SJCRH30 (cell line): ENCODE measurements at places on chromosomes 12 and 14.
A peak's percentile ranks its signal among the peaks of the same experiment; 100 is the strongest.

DNA sequence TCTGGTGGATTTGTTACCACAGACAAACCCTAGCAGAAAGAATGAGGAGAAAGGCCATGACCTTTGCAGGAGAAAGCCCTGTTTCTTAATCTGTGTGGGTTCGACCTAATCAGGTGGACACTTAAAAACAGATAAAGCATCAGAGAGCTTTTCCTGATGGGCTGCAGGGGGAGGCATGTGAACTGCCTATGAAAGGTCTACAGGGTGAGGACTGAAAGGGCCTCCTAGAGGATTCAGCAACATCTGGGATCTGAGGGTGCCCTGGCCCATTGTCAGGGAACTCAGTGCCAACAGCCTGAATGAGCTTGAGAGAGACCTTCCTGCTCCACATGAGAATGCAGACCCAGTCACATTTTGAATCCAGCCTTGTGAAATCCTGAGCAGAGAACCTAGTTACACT is 178.8 kb upstream of the DDHD1 start:
- DNase-seq: no peak

DNA sequence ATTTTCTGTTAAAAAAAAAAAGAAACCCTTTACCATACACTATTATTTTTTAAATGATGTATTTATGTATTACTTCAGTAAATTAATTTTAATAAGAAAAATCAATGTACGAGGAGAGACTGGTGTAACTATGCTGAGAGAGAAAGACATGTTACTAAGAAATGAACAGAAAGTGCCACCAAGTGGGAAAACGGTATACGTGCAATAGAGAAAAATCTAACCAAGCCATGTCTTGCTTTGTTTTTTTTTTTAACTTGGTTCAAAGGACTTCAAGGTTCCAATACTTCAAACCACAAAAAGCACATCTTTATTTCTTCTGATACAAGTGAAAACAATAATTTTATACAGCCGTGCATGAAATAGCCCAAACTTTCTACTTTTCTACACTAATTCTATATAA is 22.9 kb downstream of the NDUFA12 start:
- peak; percentile 8 for DNase-seq

- no peak for DNase-seq
These were observed 85.2 kb downstream of the CAND1 start for GRCh38 chr12:67354322-67354721.

GRCh38 chr12:127282786-127283565 is 984.0 kb upstream of the TMEM132C start:
- DNase-seq: no peak

- no peak for DNase-seq
These were observed 206.5 kb downstream of the SLC41A2 start for GRCh38 chr12:104751594-104751993.

DNA sequence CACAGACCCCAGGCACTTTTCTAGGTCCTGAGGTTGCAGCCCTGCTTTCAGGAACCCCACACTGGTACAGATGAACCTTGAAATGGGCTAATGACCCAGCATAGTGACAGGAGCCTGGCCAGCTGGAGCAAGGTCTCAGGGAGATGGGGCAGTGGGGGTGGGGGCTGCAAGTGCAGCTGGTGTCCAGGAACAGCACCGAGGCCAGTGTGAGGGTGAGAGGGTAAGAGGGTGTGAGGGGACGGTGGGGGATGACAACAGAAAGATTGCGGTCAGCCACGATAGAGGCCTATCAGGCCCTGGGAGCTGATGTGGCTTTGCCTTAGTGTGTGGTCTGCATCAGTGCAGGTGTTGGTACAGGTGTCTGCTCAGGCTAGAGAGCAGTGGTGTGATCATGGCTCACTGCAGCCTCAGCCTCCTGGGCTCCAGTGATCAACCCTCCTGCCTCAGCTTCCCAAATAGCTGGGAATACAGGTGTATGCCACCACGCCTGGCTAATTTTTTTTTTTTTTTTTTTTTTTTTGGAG is 59.7 kb downstream of the EP400 start:
- no peak for DNase-seq

DNA sequence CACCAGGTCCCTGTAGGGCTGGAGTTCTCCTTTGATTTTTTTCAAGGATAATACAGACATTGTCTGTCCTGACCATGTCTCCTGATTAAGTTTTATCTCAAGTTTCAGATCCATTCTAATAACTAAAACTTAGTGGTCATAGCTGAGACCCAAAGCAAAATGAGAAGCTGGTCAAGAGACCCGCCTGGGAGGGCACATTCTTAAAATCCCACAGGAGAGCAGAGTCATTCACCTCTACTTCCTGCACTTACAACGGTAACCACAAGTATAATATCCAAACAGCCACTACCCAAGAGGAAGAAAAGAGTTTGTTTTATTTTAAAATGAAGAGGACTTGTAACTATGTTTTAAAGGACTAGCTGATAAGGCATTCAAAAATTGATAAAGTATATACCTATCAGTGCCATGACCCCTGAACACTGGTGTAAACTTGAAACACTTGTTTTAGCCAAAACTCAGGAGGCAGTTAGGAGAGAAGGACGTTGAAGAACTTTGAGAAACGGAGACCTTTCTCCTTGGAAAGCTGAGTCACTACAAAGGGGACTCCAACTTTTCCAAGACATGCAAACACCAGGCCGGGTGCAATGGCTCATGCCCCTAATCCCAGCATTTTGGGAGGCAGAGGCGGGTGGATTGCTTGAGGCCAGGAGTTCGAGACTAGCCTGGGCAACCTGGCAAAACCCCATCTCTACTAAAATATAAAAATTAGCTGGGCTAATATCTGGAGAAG is 478.2 kb downstream of the GLT1D1 start:
- DNase-seq: no peak

GRCh38 chr12:46205294-46205693 is 63.5 kb downstream of the SLC38A1 start:
- DNase-seq: no peak

GRCh38 chr12:88253371-88253978 is 111.4 kb downstream of the TMTC3 start:
- no peak for DNase-seq

DNA sequence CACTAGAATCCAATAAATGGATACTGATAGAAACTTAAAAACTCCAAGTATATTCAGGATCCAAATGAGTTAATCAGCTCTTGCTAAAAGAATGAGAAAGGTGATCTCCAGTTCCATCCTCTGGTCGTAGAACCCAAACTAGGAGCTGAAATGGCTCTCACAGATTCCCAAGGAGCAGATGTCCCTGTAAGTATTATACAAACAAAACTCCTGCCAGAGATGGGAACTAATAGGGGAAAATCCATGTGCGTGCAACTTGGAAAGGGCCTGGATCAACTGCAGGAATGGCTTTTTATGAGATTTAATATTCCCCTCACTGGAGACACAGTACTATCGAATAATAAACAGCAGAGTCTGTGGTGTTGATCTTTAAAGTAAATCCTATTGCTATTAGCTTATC is 309.2 kb upstream of the TBX3 start:
- DNase-seq: no peak

GRCh38 chr14:31278883-31279282 is 71.3 kb upstream of the HECTD1 start:
- no peak for DNase-seq

GRCh38 chr12:45648070-45648469 is 81.4 kb upstream of the ARID2 start:
- DNase-seq: peak; percentile 21

GRCh38 chr12:100331871-100332270 is 25.0 kb upstream of the SLC17A8 start:
- no peak for DNase-seq

DNA sequence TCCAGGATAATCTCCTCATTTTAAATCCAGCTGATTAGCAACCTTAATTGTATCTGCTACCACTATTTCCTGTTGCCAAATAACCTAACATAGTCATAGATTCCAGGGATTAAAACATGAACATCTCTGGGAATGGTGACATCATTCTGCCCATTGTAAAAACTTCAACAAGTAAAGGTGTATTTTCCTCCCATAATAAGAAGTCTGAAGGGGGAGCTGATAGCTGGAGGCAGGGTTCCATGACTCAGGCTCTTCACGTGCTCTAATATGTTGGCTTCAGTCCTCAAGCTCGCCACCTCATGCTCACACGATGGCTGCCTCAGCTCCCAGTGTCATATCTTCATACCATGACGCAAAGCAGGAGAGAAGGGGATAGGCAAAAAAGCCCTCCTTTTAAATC is 172.0 kb upstream of the VASH1 start:
- no peak for DNase-seq

GRCh38 chr14:65926935-65927700 is 514.6 kb downstream of the FUT8 start:
- DNase-seq: no peak

DNA sequence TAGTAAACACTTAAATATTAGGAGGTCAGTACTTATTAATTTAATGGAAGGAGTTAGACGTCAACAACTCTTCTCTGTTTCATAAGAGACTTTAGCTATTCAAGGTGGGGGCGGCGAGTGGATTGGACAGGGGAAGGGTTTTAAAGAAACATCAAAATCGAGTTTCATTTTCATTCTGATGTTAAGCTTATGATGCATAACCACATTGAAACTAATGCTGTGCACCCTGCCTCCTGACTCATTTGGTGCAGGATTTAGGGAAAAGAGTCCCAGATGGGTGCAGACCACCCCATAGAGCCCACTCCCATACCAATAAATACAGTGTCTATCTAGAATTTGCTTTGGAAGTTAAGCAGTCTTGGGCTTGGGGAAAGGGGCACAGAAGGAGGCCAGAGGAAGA is 7.4 kb downstream of the ZBTB39 start:
- DNase-seq: no peak

GRCh38 chr12:55631733-55632132 is 5.0 kb upstream of the OR10P1 start:
- DNase-seq: no peak

DNA sequence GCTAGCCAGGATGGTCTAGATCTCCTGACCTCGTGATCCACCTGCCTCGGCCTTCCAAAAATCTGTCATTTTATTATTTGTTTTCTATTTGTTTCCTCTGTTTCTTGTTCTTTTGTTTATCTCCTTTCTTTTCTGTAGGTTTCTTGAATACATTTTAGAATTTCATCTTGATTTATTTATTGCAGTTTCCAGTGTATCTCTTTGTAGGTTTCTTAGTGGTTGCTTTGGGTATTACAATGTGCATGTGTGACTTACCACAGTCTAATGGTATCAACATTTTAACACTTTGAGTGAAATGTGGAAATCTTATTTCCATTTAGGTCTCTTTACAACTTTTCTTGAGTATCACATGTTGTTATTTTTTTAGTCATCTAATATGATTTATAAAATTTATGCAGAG is 29.9 kb upstream of the MUCL1 start:
- DNase-seq: no peak

DNA sequence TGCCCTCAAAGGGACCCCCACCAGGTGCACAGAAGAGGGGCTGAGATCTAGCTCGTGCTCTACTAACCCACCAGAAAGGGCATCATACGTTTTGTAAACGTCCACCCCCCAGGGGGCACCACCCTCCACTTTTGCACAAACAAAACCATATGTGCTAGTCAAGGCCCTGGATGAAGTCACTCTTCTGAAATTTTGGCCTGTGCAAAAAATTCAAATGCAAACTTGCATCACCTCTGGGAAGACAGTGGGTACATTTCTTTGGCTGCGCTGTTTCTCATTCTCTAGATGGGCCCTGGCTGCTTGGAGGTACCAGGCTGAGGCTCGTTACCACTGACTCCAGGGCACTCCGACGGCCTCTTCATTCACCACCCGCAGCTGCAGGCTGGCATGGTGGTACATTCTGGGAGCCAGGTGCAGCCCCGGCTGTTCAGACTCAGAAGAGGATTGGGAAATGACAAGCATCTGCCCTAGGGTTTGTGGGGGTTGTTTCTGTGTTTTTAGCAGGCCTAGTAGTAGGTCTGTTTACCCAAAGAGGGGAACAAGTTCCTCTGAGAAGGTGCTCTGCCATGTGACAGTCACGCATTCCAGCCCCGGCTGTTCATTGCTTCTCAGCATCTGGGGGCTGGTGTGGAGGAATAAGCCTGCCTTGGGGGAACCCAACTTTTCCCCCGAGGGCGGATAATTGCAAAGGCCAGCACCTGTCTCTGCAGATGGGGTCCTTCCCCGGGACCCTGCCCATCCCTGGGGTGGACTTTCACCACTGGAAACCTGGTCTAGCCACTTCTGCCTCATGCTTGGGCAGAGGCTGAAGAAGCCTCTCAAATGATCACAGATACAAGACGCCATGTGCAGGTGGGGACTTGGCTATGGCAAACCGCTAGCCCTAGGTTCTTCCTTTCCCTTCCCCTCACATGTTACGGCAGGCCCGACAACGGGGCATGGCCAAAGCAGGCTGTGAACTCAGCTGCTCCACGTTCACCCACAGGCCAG is 147.6 kb downstream of the DPF3 start:
- DNase-seq: no peak

GRCh38 chr12:45540661-45541341 is 188.7 kb upstream of the ARID2 start:
- peak; percentile 73 for DNase-seq

DNA sequence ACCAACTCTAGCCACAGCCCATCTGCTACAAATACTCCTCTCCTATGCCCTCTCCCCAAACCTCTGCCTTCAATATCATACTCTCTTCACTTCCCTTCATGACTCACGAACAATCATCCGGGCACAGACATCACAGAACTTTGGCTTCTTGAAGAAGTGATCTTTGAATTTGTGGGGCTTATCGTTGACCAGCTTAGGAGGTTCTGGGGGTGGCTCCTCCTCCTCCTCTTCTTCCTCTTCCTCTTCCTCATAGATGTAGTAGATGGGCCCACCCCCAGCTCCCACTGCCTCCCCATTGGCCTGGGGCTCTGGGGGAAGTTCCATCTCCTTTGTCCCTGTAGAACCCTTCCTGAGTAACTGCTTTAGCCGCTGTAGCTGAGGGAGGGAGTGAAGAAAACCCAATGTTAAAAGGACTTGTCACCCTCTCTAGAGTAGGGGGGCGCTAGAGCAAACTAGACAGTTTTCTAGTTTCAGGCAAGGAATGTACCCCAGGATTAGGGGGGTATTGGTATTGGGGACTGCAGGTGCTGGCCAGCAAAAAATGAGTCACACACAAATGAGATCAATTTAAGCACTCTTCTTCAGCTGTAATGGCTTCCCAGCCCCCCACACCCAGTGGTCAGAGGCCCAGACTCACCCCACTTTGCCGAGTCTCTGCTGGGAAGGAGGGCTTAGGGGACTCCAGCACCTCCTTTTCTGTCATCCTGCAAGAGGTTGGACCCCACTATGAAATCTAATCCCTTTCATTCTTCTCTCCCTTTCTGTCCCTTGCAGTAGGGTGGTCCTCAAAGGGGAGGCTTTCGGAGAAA is 1.8 kb downstream of the STAC3 start:
- DNase-seq: no peak

- DNase-seq: no peak
These were observed 4.4 kb downstream of the BLTP3B start for GRCh38 chr12:100138048-100138802.

GRCh38 chr14:91242635-91243034 is 1.9 kb downstream of the GPR68 start:
- no peak for DNase-seq

GRCh38 chr14:94748667-94749347 is 21.1 kb downstream of the GSC start:
- DNase-seq: no peak

- DNase-seq: peak; percentile 78
These were observed 65.8 kb downstream of the KCNK10 start for GRCh38 chr14:88256997-88257950.
